SW480 (cell line): ENCODE measurements at places on chromosomes 7 and 10.

GRCh38 chr7:150626696-150627095, 5.5 kb downstream of the GIMAP6 start:
- no peak for DNase-seq

DNA sequence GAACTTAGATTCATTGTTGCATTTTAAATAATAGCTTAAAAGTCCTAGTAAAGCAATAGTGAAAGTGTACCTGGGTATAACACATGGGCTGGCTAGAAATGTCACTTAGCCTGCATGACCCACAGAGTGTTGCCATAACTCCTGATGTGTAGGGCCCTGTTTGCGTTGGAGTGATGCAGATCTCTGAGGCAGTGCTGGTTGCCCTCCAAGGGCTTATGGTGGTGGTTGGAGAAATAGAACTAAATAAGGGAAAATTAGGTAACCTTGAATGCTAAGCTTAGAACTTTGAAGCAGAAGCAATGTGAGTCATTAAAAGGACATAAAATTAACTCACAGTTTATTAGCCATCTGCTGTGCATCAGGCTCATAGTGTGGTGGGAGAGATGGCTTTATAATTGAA, 105.7 kb downstream of the CCNY start:
- no peak for DNase-seq

DNA sequence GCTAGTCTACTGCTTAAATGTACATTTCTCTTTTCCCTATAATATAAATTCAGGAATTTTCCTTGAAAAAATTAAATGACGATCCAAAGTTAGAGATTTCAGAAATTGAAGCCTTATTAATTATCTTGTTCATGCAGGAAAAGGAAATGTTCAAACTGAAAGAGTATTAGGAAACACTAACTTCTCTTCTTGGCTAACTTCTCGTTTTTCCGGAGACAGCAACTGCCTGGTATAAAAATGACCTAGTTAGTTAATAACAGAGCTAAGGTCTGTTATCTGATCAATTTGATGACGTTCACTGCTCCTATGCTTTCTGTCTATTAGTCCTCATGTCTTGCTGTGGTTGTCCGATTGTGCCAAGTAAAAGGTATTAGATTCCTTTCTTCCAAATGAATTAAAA, 212.5 kb downstream of the DGKB start:
- no peak for DNase-seq

GRCh38 chr7:10804770-10805169, 168.9 kb upstream of the PHF14 start:
- DNase-seq = no peak

DNA sequence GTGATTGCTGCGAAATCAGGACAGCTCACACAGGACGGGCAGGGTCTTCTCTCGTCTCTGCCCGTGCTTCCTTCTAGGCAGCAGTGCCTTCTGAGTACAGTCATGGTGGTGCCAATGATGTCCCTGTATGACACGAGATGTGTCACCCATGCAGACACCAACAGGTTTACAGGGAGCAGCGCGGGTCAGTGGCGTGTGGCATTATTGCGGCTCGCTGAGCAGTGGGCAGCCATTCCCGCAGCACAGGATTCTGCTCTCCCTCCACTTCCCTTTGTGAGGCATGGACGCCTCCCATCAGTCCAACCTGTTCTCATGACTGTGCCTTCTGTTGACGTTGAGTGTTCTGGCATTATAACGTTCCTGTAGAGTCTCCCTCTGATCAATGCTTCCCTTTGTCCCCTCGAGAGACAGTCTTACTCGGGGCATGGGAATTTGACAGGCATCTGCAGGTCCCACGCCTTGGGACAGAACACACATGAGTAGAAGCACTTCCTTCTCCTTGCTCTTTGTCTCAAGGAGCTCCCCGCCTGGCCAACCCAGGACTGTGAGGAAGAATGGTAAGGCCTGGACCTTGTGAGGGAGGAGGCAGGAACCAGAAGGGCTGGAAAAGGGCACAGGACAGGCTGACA, 219.5 kb downstream of the PAXIP1 start:
- DNase-seq = no peak

- DNase-seq = no peak
Measured at GRCh38 chr7:99380823-99381663, 6.5 kb downstream of the ARPC1B start.

- DNase-seq = no peak
Measured at GRCh38 chr10:78684947-78685346, 383.8 kb upstream of the ZMIZ1 start.

DNA sequence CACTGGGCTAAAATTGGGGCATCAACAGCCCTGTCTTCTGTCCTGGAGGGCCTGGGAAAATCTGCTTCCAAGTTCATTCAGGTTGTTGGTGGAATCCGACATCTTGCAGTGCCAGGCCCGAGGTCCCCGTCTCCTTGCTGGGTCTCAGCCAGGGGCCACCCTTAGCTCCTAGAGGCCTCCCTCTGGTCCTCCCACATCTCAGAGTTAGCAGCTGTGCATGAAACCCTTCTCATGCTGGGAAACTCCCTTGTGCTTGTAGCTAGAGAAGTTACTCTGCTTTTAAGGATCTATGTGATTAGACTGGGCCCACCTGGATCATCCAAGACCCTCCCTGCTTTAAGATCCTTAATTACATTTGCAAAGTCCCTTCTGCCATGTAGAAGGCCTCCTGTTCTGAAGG, 15.3 kb downstream of the HIP1 start:
- DNase-seq = no peak

DNA sequence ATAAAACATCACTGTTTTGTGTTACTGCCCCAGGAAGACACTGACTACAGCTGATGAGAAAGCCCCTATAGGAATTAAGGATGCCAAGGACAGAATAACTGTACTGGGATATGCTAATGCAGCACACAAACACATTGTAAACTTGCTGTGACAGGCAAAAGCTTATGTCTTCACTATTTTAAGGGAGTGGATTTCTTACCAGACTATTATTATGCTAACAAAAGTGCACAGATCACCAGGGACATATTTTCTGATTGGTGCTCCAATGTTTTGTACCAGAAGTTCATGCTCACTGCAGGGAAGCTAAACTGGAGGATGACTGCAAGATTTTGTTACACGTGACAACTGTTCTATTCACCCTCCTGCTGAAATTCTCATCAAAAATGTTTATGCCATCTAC, 48.1 kb upstream of the PTPN12 start:
- no peak for DNase-seq

DNA sequence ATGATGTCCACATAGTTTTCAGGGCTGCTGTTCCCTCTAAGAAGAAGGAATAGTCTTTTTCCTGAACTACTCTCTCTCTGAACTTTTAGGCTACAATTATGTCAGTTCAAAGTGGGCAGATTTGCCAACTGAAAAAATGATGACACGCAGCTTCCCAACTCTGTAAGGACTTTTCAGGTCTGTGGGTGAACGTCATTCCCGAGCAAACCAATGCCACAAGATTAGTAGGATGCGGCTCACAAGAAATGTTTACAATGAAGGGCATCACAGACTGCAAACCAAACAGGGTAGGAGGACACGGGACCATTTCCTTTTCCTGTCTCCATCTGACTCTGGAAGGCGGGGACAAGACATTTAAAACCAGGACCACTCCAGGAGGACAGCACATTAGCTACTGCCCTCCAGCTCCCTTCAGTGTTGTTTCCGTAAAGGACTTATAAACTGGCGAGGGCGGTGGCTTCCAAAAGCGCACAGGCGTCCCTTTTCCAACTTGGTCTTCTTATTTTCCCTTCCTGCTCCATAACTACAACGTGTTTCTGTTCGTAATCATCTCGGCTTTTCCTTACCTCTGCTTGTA, 539 bp upstream of the MKLN1 start:
- DNase-seq = peak; percentile 70

DNA sequence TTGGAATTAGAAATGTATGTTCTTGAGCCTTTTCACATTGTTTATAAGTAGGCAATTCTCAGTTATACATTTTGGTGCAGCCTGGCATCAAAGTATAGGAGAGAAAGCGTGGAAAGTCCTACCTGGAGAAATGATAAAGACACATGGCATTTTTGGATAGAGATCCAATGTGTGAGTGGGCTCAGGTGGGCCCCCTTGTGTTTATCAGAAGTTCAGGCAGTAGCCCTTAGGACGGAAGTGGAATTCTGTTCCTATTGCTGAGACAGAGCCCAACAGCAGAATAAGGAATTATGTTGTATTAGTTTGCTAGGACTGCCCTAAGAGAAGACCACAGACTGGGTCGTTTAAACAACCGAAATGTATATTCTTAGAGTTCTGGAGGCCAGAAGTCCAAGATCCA, 85.2 kb upstream of the AMPH start:
- no peak for DNase-seq

DNA sequence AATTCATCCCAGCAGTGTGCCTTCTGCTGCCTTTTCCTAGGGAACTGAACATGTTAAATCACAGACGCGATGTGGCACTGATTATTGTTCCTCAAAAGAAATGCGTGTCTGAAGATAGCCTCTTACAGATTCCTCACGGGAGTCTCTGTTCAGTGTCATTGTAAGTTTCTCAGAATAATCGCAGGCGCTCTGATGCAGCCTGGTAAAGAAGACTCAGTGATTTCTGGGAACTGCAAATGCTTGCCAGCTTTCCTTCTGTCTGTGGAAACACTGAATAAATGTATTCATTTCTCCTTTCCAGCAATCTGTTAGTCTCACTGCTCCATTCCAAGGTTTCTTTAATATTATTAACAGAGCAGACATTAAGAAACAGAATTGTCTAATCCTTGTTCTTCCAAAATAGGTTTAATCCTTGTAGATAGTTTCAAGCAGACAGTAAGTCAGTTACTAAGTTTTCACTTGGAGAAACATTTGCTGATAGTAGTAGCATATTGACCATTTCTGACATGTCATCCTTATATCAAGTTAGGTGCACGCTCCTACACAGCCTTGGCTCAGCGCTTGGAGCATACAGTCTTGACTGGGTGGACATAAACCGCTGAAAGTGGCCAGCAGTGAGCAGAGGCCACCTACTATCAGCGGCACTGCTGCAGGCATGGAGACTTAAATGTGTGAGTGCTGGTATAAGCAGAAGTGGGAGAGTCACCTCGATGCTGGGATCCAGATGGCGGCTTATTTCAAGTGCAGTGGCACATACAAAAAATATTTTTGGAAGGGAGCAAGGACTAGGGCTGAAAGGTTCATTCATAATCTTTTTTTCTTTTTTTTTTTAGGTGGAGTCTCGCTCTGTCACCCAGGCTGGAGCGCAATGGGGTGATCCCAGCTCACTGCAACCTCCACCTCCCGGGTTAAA, 27.7 kb downstream of the MMRN2 start:
- DNase-seq = no peak

GRCh38 chr10:59432207-59432900, 70.0 kb upstream of the FAM13C start:
- DNase-seq = no peak
